Muscle of arm (tissue), 14 donors: ENCODE measurements at places on chromosomes 2 and 18. TPM values are rescaled to one million over a fixed set of nuclear protein-coding genes. Genes with fewer than 3 reads are reported as not detected.

The NAB1 gene
- polyA plus RNA-seq: 79.9 TPM

GRCh38 chr18:75360215-75360614 is 67.3 kb downstream of the SMIM21 start:
- DNase-seq: no peak

GRCh38 chr2:150911766-150912280 is 349.8 kb downstream of the RBM43 start:
- DNase-seq: peak; percentile 63

DNA sequence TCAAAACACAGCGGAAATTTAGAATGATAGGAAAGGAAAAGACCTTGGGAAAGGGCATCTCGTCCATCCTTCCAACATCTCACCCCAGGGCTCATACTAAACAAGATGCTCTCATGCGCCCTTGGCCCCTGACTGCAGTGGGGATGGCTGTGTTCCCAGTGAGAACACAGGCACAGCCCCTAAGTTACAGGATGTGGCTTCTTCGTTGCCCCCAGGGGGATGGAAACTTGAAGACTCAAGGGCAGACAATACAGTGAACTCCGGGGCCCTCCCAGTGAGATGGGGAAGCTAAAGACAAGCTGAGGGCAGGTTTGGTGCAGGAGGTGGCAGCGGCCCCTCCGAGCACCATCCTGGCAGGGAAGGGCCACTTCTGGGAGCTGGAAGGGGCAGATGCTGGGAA is 139.7 kb downstream of the INO80D start:
- no peak for DNase-seq

The DYNAP gene
- not detected for polyA plus RNA-seq

DNA sequence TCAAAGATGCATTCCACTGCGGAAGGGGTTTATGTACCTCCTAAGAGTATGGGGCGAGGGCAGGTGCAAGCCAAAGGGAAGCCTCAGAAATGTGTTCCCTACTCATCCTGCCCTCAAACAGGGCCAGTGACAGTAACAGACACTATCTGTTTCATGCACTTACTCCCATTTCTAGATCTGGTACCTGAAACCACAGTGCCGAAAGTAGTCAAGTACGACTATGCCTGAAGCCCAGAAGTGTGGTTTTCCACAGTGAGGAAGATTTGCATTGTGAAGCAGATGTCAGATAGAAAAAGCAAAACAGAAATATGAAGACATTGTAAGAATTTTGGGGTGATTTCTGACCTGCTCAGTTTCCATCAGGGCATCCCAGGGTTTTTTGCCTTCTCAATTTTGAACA is 748.7 kb downstream of the RNF144A start:
- no peak for DNase-seq

The UGT1A5 gene
- polyA plus RNA-seq: not detected

DNA sequence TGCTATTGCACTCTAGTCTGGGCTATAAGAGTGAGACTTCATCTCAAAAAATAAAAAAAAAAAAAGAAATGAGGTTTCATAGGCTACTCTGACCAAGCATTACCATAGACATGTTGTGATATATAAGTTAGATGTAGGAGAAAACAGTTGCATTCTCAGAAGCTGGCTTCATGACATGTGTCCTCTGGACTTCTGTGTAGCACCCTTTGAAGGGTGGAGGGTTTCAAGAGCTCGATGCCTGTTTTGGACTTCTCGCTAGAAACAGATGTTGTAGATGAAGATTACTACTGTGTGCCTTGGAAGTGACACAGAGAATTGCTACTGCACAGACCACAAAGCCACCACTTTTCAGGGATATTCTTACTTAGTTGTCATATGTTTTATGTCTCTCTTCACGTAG is 91.0 kb downstream of the TMEM247 start:
- no peak for DNase-seq

- DNase-seq: no peak
Measured at GRCh38 chr18:76791106-76791505, 31.3 kb upstream of the ZNF236 start.

The PTPN18 gene
- polyA plus RNA-seq: 15.5 TPM

The CCBE1 gene
- polyA plus RNA-seq: 2.8 TPM

The UGT1A6 gene
- polyA plus RNA-seq: not detected

- no peak for DNase-seq
Measured at GRCh38 chr2:88753833-88754584, 62.5 kb downstream of the RPIA start.

GRCh38 chr2:113211226-113212105 is 37.7 kb downstream of the PSD4 start:
- no peak for DNase-seq

DNA sequence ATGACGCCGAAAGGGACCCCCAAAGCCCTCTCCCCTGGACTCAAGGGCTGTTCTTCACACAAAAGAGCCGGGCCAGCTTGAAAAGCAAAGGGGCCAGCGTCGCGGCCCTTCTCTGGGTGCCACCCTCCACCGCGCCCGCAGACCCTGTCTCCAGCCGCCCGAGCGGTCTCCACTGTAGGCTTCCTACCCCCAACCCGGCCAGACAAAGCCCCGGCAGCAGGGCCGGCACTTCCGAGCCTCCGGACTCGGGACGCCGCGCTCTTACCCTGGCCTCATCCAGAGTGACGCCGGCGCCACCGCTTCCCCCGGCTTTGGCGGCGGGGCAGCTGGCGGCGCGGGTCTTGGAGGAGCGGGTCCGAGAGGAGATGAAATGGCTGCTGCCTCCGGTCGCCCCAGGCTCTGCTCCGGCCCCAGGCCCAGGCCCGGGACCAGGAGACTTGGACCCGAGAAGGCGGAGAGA is 603 bp downstream of the ATAD2B start:
- no peak for DNase-seq

DNA sequence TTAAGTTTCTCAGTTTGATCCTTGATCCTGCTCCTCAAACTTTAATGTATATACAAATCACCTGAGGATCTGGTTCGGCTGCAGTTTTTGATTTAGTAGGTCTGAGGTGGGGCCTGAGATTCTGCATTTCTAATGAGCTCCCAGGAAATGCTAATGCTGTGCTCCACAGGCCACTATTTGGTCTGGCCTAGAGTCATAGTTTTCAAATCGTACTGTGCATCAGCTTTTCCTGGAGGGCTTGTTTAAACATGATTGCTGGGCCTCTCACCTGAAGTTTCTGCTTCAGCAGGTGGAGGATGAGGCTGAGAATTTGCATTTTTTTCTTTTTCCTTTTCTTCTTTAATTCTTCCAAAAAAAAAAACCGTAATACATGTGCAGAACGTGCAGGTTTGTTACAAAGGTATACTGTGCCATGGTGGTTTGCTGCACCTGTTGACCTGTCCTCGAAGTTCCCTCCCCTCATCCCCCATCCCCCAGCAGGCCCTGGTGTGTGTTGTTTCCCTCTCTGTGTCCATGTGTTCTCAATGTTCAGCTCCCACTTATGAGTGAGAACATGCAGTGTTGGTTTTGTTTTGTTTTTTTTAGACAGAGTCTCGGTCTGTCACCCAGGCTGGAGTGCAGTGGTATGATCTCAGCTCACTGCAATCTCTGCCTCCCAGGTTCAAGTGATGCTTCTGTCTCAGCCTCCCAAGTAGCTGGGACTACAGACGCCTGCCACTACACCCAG is 42.2 kb upstream of the CD28 start:
- no peak for DNase-seq

The LYPD1 gene
- 17.1 TPM for polyA plus RNA-seq

The C2orf81 gene
- 1.8 TPM for polyA plus RNA-seq

- no peak for DNase-seq
Measured at GRCh38 chr18:76553715-76554546, 58.9 kb upstream of the ZNF516 start.

GRCh38 chr2:228681979-228682378 is 500.5 kb upstream of the SPHKAP start:
- DNase-seq: no peak

DNA sequence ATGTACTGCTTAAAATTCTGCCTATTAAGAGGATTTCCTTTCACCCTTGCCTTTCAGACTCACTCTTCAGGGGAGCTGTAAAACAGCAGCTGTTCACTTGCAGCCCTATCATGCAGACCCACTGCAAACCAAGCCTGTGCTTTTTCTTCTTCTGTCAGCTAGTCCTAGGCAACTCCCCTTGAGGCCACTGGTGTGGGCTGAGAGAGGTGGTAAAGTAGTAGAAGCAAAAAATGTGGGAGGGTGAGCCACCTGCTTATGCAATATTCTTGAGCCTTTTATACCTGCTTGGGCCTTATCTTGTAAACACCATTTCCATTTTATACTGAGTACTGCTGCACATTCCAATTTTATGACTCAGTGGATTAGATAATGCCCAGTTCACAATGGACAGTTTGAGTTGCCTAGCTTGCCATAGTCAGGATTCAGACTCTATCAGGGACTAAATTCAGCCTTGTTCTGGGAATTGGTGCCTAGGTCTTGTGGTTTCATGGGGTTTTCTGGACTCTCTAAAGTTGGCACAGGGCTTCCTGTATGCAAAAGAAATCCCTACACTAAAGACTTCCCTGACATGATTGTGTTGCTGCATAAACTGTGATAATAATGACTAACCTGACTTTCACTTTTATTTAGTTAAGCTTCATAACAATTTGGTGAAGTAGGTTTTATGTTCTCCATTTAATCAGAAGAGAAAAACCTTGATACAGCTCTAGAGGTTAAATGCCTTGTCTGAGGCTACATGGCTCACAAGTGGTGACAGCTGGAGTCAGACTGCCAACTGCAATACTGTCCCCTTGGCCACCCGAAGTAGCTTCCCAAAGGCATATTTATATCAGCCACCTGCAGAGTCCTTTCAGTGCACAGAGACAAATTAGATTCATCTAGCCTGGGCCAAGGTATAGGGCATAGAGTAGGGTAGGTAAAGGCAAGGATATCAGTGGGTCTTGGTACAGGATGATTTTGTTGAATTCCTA is 47.4 kb upstream of the KDM3A start:
- DNase-seq: no peak

GRCh38 chr2:20069756-20070155 is 18.3 kb upstream of the LAPTM4A start:
- no peak for DNase-seq

The TTC39C gene
- not detected for polyA plus RNA-seq

- peak; percentile 43 for DNase-seq
Measured at GRCh38 chr2:99648178-99648844, 158.5 kb upstream of the REV1 start.

DNA sequence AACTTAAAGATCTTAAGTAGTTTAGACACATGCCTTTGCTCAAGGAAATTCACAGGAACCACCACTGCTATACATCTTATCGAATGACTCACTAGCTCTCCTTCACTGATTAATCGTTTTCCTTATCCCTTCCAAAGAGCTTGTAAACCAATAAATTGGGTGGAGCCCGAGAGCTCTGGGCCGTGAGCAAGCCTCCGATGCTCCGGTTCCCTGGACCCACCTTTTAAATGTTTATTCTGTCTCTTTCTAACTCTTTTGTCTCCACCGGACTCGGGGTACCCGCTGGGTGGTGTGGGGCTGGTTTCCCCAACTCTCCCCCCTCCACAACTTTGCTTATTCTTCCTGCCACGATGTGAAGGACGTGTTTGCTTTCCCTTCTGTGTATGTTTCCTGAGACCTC is 292.9 kb upstream of the TMEFF2 start:
- no peak for DNase-seq

- no peak for DNase-seq
Measured at GRCh38 chr2:74259733-74260132, 61.3 kb downstream of the MTHFD2 start.

The DPP4 gene
- 11.9 TPM for polyA plus RNA-seq

- DNase-seq: no peak
Measured at GRCh38 chr2:199455545-199456382, 2.0 kb downstream of the SATB2 start.

GRCh38 chr2:8886202-8886518 is 48.7 kb upstream of the KIDINS220 start:
- no peak for DNase-seq

DNA sequence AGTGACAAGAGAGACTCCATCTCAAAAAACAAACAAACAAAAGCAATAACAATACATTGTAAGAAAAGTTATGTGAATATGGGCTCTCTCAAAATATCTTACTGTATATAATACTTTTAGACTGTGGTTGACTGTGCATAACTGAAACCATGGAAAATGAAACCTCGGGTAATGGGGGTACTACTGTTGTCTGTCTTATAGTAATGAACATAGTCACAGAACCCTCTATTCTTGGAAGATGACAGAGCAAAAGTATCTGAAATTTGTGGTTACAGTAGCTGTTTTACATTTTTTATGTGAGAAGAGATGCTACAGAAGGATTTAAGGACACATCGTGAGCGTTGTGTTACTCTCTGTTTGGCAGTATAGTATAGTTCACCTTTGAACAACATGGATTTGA is 60.5 kb downstream of the MAP4K4 start:
- DNase-seq: no peak

The COLEC11 gene
- polyA plus RNA-seq: 0.33 TPM

DNA sequence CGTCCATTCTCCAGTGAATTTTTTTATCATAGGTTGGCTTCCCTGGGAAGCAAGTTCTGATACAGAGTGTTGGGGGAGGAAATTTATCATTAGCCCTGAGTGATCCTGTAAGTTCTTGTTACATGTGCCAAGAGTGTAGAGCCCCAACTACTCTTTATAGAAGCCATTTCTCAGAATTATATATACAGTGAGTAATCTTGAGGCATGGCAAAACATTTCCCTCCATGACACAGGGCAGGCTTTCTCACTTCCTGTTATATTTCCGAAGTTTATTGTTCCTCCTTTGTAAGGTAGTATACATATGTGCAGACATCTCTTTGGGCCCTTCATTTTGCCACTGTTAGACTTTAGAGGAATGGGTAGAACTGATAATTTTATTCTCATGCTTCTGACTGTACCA is 484.7 kb upstream of the NRXN1 start:
- no peak for DNase-seq

The CDH20 gene
- not detected for polyA plus RNA-seq

DNA sequence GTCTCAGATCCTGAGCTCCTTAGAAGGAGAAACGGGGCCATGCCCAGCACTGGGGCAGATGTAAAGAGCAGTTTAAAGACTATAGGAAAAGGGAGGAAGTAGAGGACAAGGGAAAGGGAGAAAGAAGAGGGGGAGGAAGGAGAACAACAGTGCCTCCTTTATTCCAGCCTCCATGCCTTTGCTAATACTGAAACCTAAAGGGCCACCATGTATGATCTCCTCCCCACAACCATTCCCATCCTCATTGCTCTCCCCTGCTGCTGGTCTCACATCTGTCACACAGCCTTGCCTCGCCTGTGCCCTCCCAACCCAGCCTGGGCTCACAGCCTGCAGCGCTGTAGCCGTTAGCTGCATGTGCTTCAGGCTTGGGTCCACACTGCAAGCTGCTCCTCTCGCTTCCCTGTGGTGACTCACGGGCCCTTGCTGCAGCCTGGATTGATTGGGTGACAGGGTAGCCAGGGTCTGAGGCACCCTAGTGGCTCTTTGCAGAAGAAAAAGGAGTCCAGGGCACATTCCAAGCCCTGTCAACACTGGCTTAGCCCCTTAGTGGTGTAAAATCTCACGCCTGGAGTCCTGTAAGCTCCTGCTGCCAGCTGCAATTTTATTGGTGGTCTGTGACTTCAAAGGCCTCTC is 281.9 kb downstream of the SRBD1 start:
- DNase-seq: no peak

The CDKL4 gene
- not detected for polyA plus RNA-seq

The SNORC gene
- polyA plus RNA-seq: 1.6 TPM

- peak; percentile 51 for DNase-seq
Measured at GRCh38 chr2:43648994-43649701, 12.1 kb downstream of the PLEKHH2 start.

GRCh38 chr18:7447318-7448028 is 119.6 kb upstream of the PTPRM start:
- DNase-seq: no peak
